ENCODE measurements at places on chromosomes 11 and 22.

GRCh38 chr11:75924966-75925784 lies 110.2 kb downstream of the UVRAG start:
- DNase-seq = no peak

DNA sequence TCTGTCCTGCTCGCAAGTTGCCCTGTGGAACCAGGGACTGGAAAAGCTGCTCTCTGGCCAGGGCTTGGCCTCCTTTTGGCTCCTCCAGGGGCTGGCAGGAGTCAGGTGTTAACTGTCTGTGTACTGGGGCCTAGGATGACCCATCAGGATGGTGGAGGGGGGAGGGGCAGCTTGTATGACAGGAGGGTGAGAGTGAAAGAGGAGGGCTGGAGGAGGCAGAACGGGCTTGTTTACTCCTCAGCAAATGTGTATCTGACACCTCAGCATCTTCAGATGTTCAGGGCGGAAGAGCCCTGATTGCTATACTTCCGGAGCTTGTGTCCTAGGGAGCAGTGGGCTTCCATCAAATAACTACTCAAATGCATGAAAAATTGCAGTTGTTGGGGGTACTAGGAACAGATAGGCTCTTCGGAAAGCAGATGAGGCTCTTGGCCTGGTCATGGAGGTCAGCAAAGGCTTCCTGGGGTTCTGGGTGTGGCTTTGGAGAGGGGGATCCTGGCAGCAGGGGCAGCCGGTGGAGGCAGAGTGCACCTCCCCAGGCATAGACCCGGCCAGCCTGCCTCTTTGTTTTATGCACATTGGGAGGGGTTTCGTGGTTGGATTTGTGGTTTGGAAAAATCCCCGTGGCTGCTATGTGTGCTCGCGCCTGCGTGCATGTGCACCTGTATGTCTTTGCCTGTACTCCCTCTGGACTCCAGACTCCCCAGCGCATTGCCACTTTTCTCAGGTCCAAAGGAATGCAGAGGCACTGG lies 31.2 kb downstream of the CD82 start:
- DNase-seq = peak; percentile 56

- DNase-seq = no peak
Observed at GRCh38 chr11:44709966-44710365, 16.8 kb upstream of the TSPAN18 start.

- DNase-seq = no peak
Observed at GRCh38 chr11:72758690-72759389, 6.6 kb upstream of the ARAP1 start.

DNA sequence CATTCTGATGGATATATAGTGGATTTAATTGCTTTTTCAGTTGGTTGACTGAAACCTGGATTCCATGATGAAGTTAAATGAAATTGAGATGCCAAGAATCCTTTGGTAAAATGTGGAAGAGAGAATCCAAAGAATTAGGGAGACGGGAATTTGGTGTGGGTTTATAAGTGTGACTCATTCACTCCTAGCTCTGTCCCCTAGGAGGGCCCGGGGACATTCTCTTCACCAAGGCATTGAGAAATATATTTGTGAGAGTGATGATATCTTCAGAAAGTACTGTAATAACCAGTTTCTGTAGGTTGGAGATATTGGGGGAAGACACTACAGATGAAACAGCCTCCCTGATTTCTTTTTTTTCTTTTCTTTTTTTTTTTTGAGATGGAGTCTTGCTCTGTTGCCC lies 13.6 kb upstream of the PHOX2A start:
- DNase-seq = no peak

- DNase-seq = no peak
Observed at GRCh38 chr11:109275931-109276330, 146.1 kb upstream of the C11orf87 start.

GRCh38 chr11:105718641-105719040 lies 108.8 kb downstream of the GRIA4 start:
- no peak for DNase-seq

GRCh38 chr11:67504950-67505581 lies at the start of gene PITPNM1:
Gene PITPNM1, minus strand, starts transcription at chr11:67505363. Its CDS starts 1,183 bp downstream, at chr11:67504180.
- DNase-seq = peak; percentile 74

DNA sequence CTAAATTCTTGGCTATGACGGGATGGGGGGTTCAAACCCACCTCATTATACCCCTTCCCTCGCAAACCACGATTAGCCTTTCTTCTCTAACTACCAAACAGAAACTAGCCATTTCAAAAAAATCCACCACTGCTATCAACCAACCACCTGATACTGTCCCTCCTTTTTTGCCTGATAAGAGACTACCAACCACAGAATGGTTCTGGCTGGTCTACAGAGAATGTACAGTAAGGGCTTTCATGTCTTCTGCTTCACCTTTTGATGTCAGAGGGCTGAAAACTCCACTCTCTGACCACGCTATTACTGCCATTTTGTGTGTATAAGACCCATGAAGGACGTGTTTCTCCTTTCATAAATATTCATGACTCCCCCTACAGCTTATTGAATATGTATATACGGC lies 19.1 kb downstream of the RIC3 start:
- no peak for DNase-seq

DNA sequence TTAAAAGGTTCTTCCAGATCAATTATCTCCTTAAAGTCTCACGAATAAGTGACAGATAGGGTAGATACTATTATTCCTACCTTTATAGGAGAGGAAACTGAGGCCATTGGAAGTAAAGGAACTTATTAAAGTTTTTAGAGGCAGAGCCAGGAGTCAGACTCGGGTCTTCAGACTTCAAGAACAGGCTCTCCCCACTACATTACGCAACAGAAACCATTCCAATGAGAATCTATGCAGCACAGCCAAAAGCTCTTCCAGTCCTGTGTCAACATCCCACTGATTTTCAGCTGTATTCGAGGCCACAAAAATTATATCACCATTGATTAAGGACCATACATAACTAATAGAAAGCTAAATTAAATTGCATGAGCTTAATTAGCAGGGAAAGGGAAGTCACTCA lies 77.4 kb downstream of the RELT start:
- DNase-seq = no peak

DNA sequence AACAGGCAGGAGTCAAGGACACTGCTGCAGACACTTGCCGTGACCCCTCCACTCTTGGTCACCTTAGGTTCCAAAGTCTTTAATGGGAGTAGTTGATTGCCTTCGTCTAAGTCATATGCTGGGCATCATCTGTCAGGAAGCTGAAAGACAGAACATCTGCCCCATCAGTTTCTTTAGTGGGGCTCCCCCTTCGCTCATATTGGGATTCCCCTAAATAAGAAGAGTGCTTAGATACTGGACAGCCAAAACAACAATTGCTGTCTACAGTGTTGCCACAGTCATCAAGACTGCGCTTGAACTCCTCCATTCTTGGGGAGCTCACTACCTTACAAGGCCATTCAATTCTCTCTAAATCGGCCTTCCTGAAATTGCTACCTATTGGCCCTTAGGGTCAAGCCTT lies 58.5 kb downstream of the UBASH3B start:
- DNase-seq = no peak

- DNase-seq = no peak
Observed at GRCh38 chr11:45178890-45179671, 32.6 kb downstream of the PRDM11 start.

DNA sequence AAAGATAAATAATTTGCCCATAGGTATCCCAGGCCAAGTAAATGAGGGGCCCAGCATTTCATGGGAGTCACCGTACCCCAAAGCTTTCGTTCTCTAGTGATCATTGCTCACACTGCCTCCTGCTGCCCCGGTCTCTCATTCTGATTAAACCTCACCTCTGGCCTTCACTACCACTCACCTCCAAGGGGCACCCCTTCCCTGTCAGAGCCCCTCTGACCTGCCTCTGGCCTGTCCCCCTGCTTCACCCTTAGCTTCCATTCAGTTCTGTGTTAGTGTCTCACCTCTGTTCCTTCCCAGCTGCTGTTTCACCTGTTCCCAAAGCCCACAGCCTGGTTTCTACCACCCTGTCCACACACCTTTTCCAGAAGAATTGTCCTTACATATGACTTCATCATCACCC lies 150.3 kb upstream of the E2F8 start:
- DNase-seq = no peak

DNA sequence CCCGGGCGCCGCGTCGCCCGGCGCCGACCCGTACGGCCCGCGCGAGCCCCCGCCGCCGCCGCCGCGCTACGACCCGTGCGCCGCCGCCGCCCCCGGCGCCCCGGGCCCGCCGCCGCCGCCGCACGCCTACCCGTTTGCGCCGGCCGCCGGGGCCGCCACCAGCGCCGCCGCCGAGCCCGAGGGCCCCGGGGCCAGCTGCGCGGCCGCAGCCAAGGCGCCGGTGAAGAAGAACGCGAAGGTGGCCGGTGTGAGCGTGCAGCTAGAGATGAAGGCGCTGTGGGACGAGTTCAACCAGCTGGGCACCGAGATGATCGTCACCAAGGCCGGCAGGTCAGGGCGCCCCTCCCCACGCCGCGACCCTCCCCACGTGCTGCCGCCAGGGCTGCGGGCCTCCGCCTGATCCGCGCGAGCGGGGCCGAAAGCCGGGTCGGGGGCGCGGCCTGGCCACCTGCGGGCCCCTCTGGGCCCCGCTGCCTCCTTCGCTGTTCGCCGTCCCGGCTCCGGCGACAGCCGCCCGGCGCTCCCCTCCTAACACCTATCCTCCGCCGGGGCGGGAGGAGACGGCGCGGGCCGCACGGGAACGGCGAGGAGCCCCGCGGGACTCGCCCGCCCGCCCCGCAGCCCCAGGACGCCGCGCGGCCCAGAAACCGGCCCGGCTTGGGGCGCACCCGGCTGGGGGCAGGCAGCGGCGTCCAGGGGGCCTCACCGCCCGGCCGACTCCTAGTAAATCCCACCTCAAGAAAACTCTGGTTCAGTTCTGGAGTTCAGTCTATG lies 560 bp downstream of the TBX1 start:
- DNase-seq = no peak

DNA sequence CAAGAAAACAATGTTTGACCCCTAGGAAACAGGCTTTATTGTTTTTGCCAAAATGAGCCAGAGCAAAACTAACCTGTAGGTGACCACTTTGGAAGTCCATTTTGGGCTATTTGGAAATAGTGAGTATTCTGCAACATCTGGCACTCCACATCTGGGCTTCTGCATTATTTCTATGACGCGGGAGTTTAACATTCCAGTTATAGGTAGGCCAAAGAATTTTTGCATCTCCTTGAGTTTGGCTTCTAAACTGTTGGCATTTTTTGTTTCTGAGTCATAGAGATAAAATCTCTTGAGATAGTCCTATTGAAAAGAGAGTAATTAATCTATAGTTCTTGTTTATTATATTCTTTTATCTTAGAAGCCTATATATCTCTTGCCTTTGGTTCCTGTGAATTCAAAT lies 2.9 kb downstream of the MMP7 start:
- DNase-seq = no peak

- DNase-seq = no peak
Observed at GRCh38 chr22:29313576-29314466, 1.7 kb downstream of the RASL10A start.

DNA sequence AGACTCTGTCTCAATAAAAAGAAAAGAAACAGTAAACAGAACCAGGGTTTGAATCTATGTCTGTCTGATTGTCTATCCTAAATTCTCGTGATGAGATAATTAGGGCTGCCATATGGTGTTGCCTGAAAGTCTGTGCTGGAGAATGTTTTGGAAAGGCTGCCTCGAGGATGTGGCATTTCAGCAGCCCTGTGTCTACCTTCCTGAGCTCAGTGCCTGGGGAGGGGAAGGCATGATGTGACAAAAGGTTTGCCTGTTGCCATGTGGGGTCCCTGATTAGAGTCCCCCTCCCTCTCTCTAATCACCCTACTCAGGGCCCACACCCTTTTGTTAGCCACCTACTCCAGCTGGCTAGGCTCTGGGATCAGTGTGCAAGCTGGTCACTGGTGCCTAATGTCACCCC lies 15.2 kb downstream of the CD82 start:
- DNase-seq = no peak

Measured in stimulated activated CD8-positive, alpha-beta memory T cell treated with anti-CD3 and anti-CD28 coated beads, Interleukin-2, amount 100 ng/mL, for 48 hours (primary cell).